ENCODE measurements at places on chromosomes 4 and X.

- DNase-seq, result no peak
These were observed 92.2 kb upstream of the ANXA3 start for GRCh38 chr4:78459327-78459726.

DNA sequence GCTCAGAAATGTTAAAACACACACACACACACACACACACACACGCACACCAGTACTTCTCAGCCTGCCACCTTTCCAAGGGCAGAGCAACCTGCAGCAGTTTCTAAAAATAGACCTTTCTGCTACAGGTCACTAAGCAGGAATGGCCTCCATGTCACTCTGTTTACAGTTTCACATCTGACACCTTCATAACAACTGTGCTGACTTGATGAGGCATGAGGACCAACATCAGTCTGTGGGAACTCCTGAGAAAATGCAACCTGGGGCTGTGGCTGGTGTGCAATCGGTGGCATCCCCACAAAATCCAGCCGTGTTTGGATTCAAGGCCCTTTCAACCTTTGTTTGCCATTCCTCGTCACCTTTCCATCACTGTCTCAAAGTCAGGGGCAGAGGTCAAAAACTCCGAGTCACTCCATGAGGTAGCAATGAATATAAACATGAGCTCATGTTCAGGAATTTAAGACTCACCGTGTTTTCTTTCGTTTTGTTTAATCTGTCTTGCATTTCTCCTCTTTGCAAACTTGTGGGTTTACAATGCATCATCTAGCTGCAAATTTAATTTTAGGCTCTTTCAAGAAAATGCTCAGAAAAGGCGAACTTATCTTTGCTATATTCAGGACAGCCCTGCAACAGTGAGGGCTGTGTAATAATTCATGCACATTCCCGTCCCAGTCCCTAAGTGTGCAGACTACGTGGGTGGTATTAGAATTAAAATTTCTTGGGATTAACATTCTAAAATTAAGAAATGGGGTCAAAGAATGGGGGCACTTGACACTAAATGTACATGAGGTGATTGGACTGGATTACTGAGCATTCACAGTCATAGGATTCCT is 135.3 kb downstream of the SHROOM3 start:
- DNase-seq, result no peak

DNA sequence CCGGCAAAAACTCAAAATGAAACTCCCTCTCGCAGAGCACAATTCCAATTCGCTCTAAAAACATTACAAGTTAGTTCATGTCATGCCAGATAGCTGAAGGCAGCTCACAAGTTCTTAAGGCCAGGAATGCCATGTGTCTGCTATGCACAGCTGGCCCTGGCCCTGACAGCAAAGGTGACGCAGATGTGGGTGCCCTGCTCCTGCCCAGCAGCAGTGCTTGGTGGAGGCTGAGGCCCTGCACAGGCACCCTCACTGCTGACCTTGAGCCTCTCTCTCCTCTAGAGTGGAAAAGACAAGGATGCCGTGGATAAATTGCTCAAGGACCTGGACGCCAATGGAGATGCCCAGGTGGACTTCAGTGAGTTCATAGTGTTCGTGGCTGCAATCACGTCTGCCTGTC is 2.9 kb downstream of the S100P start:
- DNase-seq, result no peak

- no peak for DNase-seq
These were observed 38.5 kb downstream of the LAMTOR3 start for GRCh38 chr4:99855678-99856077.

DNA sequence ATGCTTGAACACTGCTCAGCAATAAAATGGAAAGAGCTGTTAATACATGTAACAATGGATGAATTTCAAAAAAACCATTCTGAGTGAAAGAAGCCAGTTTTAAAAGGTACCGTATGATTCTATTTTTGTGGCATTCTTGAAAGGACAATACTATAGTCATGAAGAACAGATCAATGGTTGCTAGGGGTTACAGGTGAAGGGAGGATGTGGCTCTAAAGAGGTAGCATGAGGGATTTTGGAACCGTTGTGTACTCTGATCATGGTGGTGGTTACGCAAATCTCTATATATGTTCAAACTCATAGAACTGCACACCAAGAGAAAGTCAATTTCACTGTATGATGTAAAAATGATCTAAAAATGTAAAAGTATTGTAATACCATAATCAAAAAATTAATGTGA is 40.0 kb upstream of the CTAG2 start:
- DNase-seq, result no peak

DNA sequence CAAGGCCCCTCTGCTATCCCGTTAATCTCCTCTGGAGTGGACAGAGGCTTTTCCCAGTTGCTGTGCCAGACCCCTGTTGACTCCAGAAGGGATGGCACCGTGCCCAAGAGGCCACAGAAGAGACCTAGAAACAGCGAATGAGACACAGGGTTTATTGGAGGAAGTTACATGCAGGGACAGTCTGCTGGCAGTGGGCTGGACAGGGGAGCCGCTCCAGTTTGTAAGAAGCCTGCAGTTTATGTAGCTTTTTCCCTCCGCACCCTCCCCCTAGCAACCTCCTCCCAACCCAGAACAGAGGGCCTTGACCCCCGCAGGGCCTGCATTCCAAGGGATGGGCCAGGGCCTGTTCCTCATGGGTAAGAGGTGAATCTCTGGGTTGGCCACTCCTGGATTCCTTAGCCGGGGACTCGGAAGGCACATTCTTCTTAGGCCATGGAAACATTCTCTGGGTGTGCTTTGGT is 216.8 kb upstream of the PSAPL1 start:
- DNase-seq, result no peak

DNA sequence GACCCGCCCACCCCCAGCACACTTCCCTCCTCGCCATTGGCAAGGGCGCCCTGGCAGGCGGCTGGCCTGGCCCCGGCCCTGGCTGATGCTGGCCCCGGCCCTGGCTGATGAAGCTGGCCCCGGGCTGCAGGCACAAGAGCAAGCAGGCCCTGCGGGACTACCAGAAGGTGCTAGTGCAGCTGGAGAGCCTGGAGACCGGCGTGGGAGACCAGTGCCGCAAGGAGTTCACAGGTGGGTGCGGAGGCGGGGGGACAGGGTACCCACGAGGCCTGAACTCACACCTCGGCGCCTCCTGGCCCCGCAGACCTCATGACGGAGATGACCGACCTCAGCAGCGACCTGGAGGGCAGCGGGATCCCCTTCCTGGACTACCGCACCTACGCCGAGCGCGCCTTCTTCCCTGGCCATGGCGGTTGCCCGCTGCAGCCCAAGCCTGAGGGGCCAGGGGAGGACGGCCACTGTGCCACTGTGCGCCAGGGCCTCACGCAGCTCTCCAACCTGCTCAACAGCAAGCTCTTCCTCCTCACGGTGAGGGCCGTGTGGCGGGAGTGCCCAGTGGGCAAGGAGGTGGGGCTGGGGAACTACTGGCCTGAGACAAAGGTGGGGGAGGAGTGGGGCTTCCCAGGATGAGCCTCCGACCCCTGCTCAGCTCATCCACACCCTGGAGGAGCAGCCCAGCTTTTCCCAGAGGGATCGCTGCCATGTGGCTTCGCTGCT is 6.1 kb upstream of the SRPK3 start:
- DNase-seq, result no peak

- DNase-seq, result no peak
These were observed 109.2 kb downstream of the GUCY2F start for GRCh38 chrX:109372716-109373115.

DNA sequence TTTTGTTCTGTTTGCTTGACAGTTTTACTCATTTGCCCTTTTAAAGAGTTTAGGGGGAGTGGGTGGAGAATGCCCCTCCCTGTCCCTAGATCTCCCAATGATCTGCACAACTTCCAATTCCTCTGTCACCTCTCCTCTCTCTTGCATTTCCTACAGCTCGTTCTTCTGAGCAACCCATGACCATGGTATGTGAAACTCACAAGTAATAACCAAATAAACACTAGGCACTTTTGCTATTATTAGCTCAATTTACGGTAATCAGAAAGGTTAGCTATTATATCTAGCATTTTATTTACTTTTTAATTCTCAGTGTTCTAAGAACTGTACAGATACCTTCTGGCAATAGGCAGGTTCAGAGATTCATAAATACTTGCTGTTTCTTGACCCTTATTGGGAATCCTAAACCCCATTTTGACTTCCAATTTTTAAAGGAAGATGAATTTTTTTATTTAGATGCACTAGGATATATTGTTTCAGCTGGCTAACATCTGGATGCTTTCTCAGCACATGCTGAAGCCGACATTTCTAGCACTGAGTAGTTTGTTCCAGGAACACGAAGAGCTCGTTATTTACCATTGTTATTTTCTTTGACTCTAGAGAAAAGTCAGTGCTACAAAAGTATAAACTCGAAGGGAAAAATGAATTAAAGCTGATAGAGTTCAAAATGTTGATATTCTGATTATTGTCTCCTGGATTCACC is 194.7 kb upstream of the TLL1 start:
- no peak for DNase-seq

GRCh38 chr4:140603286-140603685 is 34.5 kb upstream of the UCP1 start:
- no peak for DNase-seq

- DNase-seq, result no peak
These were observed 39.4 kb downstream of the ANTXR2 start for GRCh38 chr4:80033581-80033980.
